T-helper 1 cell (primary cell): ENCODE measurements at places on chromosomes 2 and 18.

GRCh38 chr18:79864006-79864725 is 66.4 kb downstream of the KCNG2 start:
- no peak for DNase-seq

- DNase-seq, result peak; percentile 49
These were observed 49.9 kb downstream of the DGKD start for GRCh38 chr2:233404222-233404621.

DNA sequence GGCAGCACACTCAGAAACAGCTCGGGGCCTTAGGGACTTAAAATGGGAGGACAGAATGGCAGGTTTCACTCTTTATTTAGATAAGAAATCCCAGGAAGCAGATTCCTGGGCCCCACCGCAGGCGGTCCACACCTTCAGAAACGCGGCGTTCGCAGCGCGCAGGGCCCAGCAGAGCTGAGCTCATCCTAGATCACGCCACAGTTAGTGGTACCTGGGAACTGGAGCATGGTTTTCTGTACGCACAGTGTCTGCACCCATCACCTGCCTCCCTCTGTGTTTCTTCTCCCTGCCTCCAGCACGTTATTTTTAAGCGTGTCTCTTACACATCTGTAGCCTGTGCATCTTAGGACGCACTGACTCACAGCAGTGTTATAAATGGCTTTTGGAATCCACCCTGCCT is 242.1 kb downstream of the ALPK2 start:
- DNase-seq, result no peak

DNA sequence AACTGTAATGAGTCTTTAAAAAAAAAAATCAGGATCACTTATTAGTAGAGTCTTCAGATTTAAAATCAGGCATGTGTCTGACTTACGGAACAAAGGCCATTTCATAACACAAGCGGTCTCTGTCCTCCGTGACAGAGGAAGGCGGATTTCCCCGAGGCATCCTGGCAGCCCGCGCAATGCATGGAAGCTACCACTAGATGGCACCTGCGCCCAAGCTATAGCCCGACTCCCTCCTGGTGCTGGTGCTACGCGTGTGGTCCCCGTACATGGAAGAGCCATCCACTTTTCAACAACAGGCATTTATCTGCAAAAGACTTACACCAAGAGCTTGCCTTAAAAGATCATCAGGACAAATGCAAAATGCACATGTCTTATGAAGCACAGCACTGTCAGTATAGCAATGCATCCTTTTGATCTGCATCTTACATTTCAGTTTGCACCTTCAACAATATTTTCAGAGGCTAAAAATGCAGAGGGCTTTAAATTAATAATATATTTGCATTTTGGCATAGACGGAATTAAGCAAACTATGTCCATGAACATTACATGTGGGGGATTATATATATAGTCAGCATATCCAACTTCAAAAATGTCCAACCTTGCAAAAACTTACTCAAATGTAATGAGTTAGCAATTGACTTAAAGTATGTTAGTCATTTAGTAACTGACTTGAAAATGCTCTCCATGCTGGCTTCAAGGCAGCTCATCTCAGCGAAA is 96.0 kb downstream of the ZNF516 start:
- peak; percentile 51 for DNase-seq

DNA sequence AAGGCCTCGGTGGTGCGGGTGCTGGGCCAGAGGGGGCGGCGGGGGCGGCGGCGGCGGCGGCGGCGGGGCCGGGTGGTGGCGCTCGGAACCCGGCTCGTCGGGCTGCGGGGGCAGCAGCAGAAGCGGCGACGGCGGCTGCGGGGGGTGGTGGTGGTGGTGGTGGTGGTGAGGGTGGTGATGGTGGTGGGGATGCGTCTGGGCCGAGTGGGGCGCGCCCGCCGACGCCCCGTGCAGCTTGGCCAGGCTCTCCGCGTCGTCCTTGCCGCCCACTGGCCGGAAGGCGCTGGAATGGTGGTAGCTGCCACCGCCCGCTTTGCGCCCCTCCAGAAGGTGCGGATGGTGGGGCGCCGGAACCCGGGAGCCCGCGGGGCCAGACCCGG is 4.4 kb downstream of the SKOR2 start:
- DNase-seq, result no peak
